GM23338 (cell line): ENCODE measurements at places on chromosomes 5 and 9. TPM values are rescaled to one million over a fixed set of nuclear protein-coding genes. Genes with fewer than 3 reads are reported as not detected.

DNA sequence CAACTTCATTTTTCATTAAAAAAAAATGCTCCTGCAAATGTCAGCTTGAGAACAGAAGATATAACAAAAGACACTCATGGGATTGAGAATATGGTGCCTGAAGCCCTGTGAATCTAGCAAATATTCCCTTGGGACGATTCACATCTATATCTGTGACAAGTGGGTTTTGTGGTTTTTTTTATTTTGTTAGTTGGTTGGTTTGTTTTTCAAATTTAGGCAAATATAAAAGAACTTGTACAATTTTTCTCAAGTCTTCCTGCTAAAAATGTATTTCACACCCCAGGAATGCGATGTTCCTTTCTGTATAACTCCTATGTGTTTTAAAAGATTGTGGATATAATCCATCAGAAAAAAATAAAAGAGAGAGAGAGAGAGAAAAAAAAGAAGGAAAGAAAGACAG, 1061.8 kb upstream of the ARRDC3 start:
- DNase-seq = no peak

- no peak for DNase-seq
Observed at GRCh38 chr9:87513161-87513560, 15.5 kb downstream of the DAPK1 start.

DNA sequence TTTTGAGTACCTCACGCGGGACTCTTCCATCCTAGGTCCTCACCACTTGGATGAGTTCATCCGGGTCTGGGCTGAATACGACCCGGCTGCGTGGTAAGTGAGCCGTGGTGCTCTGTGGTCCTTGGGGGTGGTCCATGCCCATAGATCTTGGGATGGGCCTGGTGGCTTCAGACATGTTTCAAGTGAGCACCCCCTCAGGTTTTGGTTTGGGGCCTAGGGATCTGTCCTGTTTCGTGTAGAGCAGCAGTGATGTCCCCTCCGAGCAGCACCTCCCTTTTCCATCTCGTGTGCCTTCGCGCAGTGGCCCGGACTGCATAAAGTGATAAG, 218.9 kb downstream of the CACNA1B start:
- no peak for DNase-seq

DNA sequence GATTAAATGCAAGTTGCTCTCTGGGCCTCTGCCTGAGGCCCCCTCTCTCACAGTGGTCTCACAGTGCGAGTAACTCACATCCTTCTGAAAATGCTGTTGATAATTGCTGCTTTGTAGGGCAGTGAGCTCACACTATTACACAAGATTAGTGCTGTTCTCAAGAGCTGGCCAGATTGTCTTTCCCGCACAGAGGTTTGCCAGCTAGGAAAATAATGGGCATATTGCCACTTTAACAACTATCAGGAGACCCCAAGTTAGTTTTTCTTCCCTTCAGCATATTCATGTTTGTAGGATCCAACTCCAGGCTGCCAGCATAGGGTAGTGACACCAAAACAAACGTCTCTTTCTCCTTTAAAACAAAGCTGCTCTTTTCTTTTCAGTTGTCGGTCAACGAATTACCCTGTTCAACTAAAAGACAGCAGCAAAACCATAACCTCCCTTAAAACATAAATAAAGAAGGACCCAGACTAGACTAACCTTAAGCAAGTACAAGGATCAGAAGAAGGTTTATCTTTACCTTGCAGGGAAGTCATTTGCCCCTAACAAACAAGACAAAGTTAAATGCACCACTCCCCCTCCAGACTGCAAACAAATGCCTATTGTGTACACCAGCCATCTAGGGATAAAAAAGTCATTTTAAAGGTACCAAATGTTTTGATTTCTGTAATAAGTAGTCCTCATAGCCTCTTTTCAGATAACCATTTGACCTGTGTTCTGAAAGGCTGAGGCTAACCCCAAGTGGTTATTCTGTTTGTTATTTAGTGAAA, 91.4 kb downstream of the VCAN start:
- no peak for DNase-seq

GZMA gene
- not detected in 2 replicates for total RNA-seq

PRDM9 gene
- total RNA-seq = not detected in 2 replicates

DNA sequence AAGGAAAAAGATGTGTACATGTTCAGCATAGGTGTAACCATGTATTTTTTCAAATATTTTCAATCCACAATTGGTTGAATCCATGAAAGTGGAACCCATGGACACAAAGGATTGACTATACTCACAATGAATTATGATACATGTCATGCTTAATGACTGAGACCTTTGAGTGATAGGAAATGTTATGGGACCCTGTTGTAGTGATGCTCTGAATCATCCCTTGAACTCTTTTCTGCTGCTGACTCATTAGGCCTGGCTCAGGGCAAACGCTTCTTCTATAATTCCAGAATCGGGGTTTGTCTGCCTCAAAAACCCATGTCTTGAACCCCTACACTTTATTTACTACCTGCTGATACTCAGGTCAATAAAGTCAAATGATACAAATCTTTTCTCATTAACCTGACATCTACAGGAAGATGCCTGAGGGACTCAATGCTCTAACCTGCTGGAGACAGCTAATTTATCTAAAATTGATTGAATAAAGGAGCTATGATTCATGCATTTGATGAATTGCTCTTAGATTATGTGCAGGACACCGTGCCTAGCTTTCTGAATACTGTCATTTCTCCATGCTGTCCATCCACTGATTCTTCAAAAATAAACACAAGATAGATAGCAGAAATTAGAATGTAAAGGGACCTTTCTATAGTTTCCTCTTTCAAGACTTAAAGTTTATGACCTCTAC, 260.1 kb downstream of the PRELID2 start:
- no peak for DNase-seq

DNA sequence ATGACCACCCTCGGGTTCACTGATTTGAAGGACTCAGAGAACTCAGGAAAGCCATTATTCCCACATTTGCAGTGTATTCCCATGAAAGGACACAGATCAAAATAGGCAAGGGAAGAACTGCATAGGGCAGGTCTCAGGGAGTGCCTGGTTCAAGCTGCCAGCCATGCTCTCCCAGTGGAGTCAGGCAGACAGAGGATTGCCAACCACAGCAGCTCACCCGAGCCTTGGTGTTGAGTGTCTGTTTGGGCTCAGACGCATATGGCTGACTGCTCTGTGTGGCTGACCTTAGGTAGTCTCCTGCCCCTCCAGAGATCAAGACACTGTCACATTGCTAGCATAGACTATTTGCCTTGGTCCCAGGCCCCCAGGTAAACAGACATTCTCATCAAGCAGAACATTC, 115.8 kb upstream of the OTULINL start:
- DNase-seq = no peak

DNA sequence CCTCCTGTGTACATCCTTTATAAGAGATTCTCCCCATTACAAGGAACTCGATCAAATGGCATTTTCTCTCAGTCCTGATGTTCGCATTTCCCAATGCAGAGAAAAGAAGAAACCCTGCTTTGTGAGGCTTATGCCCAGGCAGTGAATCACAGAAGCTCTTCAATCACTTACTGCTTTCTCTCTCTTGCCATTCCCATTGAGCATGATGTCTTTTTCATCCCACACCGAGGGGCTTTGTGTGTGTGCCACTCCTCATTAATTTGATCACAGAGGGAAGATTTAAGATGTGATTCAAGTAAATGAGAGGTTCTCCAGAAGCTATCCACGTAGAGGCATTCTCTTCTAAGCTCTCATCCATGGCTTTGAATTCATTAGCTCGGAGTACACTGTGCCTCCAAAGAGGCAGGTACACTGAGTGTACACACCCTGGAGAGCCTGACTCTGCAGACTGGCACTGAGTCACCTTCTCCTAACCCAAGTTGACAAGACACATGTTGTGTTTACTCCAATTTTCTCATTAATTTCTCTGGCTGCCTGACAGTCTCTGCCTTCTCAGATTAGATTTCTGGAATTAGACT, 45.4 kb downstream of the MFAP3 start:
- DNase-seq = no peak

DNA sequence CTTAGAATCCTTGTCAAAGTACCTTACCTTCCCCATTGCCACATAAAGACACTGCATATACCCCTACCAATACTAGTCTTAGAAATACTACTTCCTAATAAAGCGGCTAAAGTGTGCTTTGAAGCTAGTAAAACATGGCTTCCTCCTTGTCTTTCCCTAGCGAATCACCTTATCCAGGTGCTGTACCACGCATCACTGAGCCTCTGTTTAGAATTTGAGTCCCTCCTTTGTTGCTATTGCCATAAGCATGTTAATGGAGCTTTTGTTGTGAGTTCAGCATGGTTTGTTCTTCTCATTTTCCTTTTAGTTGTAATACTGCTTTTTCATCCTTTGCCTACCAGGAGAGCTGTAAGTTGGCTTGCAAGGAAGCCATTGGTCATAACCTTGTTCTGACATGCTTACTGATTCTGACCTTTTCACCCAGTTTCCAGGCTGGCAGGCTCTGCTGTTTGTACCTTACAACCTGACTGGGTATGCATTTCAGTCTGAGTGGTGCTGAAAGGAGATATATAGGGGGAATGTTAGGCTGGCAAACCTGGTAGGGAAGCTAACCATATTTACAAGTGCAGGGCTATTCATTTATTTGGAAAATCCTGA, 49.8 kb downstream of the LMNB1 start:
- DNase-seq = peak; percentile 37

- DNase-seq = no peak
Observed at GRCh38 chr5:43161244-43161643, 30.8 kb upstream of the NIM1K start.

DNA sequence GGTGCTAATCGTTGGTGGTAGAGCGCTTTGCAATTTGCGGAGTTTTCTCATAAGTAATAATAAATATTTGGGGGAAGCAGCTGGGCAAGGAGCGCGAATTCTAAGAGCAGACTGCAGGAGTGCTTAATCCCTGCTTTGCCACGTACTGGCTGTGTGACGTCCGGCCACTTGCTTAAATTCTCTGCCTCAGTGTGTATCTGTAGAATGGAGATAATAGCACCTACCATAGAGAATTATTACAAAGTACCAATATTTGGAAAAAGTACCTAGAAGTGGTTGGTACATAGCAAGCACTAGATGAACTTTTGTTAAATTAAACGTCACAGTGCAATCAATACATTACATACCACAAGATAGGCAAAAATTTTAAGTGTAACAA, 598 bp upstream of the TMED7 start:
- DNase-seq = no peak

DNA sequence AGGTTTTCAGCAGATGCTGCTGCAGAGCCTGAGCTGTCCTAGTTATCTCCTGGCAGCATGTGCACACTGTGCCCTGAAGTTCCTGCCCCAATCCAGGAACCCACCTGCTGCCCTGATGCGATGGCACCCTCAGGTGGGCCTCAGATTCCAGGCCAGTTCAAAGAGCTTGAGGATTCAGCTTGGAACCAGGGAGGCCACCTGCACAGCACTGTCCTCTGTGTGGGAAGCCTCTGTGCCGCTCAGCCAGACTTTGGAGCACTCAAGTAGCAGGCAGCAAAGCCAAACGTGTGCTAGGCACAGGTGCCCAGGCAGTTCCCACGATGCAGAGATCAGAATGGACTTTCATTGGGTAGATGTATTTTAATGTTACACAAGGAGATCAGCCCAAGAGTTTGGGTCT, 132.8 kb upstream of the RAPGEF1 start:
- no peak for DNase-seq
